Nephron progenitor cell (in vitro differentiated cells): ENCODE measurements at places on chromosomes 1 and 21.

DNA sequence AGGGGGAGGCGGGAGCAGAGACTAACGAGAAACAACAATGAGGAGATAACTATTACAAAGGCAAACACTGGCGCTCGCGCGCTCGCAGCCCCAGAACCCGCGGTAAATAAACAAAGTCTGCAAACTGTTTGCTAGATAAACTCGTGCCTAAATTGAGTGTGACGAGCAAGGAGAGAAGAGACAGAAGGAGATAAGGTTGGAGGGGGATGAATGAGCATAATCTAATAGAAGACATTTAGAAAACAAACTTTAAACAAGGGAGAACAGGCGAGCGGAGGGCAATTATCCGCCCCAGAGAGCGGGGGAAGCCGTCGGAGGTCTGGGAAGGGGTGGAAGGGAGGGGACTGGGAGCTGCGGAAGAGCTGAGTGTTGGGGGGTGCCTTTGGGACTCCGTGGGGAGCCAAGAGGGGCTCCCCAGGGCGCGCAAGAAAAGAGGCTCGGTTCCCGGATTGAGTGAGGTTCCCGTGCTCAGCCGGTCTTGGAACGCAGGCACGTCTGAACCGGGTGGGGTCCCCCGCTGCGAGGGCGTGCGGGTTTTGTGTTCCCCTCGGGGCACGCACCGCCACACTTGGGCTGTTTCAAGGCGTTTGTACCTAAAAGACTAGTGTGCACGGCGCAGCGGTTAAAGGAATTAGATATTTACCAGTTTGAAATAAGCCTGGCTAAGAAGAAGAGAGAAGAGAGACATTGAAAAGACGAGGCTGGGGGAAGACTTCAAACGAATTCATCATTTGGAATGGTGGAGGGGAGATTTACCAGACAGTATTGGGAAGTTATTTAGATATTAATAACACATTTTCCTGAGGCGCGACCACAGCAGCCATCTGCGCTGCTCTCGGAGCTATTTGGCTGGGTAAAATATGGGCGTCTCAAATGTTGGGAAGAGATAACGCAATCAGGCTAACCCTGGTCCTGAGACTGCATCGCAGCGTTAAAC is 10.6 kb downstream of the PAX7 start:
- no peak for DNase-seq

DNA sequence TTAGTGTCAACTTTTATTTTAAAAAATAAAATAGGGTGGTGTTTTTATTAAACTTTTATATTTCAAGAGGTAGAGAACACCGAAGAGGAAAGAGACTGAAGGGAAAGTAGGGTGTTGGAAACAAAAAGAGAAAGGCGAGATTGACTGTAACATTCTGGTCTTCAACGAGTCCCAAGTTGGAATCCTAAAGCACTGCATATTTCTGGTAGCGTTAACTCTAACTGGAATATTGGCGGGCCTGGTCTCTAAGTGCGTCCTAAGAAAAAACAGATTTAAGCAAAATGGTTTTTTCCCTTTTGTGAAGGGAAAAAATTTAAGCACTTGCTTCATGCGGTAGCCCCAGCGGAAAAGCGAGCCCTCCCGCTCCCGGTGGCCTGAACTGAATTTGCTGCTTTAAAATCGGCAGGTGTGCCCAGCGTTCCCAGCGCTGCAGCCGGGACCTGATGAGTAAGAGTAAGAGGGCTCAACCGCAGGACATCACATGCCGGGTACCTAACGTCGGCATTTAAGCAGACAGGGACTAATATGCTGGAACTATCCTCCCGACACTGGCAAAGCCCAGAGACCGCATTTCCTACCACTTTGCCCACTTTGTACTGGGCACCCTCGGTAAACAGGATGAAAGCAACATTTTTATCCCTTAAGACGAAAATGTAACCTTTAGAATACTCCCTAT is 30.5 kb upstream of the NFIA start:
- DNase-seq, result peak; percentile 20

DNA sequence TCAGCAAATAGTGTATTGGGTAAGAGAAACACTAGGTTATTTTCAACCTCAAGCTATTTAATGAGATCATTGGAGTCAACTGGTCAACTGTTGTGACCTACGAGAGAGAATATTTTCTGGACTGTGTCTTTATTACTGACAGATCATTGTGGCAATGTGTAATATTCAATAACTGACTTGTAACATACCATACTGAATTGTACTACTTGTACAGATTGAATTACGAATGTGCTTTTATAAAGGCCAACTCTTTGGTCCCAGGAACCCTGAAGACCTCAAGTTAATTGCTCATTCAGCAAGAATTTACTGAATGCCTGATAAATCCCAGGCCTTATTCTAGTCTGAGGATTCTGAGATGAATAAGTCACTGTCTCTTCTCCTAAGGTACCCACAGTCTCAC is 56.1 kb upstream of the CAMK1G start:
- no peak for DNase-seq

DNA sequence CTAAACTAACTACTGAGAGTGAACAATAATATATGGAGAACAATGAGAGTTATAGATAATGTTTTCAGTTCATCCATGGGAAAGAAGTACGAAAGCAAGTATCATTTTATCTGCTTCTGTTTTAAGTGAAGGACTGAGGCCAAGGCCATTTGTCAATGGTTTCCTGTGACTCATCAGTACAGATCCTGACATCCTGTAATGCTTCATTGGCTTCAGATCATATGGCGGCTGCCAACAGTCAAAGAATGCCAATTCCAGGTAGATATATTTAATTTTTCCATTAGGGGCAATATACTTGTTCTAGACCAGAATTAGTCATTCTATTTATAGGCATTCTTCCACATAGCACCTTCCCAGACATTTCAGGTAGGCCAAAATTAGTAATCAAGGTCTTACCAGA is 97.3 kb downstream of the USH2A start:
- DNase-seq, result no peak

GRCh38 chr21:41402231-41402630 is 23.8 kb upstream of the MX1 start:
- DNase-seq, result no peak

DNA sequence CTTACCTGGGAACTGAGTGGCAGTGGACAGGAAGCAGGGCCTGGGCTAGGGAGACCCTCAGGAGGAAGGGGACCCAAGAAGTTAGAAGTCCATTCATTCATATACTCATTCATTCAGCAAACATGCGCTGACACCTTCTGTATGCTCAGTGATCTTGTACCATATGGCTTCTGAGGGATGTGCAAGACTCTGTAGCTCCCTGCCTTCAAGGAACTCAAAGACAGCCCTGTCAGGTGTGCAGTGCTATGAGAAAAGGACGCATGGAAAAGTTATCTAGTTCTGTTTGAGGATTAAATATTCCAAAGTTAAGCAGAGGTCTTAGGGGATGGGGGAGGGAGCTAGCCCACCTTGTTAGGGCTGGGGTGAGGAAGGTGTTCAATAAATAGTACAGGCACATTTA is 12.5 kb downstream of the DMAP1 start:
- DNase-seq, result no peak

GRCh38 chr21:16330082-16330907 is 600.5 kb downstream of the USP25 start:
- peak; percentile 24 for DNase-seq

- DNase-seq, result no peak
Measured at GRCh38 chr1:151867765-151868411, 14.4 kb upstream of the THEM5 start.

GRCh38 chr1:54178296-54179070 is 21.3 kb downstream of the CYB5RL start:
- no peak for DNase-seq

- DNase-seq, result no peak
Measured at GRCh38 chr21:29829564-29830275, 110.1 kb downstream of the GRIK1 start.

DNA sequence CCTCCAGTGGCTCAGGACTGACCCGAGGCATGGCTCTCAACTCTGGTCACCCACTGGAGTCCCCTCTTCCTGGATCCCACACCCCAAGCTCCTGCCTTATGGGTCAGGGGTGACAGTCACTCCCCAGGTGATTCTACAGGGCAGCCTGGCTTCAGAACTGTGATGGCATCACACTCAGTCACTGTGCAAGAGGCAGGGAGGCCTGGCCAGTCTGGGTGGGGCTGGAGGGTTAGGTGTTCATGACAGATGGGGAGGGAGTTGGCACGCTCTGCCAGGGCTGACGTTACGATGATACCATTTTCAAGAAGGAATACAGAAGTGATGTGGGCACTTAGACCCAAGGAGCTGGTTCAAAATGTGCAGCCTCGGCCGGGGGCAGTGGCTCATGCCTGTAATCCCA is 25.2 kb upstream of the ABCG1 start:
- no peak for DNase-seq

GRCh38 chr1:16215882-16216753 is 3.7 kb upstream of the ARHGEF19 start:
- DNase-seq, result peak; percentile 97

- no peak for DNase-seq
Measured at GRCh38 chr1:224675590-224675989, 59.5 kb downstream of the CNIH3 start.

DNA sequence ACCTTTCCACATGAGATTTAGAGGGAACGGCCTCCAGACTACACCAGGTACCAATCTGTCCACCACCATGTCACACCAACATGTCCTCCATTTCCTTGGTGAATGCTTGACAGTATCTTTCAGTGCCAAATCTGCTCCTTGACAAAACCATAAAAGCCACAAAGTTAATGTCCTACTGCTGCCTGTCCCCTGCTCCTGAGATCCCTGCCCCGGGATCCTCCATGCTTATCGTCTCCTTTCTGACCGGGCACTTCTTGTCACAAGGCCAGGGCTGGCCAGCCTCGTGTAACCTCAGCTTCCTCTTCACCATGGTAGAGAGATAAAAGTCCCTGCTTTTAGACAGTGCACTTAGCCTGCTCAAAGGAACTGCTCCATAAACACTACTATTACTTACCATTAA is 136.2 kb downstream of the NAV1 start:
- no peak for DNase-seq

DNA sequence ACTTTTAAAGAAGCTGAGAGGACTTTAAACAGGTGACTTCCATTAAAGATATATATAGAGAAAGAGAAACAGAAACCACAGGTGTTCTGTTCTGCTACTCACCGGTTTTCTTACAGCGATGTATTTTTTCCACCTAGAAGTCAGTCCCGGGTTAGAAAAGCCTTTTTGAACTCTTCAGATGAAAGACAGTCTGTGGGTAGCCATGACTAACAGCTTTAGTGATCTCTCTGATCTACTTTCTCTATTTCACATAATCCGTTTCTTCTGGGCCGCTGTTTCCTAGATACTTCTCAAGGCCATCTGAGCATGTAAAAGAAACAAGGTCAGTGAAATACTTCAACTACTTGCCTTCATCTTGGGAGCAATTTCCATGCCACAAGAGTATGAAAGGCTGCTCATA is 25.1 kb downstream of the WDR64 start:
- no peak for DNase-seq

DNA sequence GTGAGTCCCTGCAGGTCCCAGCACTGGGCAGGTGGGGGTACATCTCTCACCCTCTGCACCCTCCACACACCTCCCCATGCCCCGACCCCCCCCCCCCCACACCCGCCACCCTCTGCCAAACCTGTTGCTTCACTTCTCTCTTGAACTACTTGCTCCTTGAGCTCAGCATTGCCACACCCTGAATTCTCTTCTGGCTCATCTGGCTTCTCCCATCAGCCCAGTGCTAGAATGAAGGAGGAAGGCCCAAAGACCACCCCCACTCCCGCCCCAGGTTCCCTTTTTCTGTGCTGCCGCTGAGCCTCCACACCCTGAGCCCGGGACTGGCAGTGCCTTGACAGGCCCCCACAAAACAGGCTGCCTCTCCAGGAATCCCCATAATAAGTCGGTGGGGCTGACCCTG is 6.4 kb upstream of the TNNI1 start:
- DNase-seq, result no peak

DNA sequence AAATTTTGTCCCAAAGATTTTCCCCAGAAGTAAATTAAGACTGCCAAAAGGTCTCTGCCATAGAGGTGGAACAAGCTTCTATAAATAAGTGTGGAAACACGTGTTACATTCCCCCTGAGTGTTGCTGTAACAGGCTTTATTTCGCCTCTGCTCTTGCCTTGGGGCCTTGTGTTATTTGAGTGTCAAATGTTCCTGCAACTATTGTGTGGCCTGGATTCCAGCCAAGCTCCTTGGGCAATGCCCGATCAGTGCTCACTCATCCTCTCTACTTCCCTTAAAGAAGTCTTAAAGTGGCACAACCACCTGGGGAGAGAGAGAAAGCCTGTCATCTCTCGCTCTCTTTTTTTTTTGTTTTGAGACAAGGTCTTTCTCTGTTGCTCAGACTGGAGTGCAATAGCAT is 156.7 kb downstream of the NR5A2 start:
- DNase-seq, result no peak

GRCh38 chr1:210400043-210400840 is 71.5 kb downstream of the HHAT start:
- peak; percentile 57 for DNase-seq

DNA sequence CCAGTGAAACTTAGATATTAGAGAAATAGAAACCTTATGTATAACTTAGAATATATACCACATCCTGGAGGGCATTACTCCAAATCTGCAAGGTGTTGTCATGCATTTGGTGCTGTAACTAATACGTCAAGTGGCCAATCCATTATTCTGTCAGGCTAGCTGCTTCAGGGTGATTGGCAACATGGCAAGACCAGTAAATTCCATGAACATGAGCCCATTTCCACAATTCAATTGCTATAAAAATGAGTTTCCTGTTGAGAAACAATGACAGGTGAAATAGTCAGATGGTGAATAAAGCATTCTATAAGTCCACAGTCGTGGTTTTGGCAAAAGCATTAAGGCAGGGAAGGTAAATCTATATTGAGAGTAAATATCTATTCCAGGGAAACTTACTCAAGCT is 566.0 kb downstream of the ADGRL2 start:
- DNase-seq, result no peak

DNA sequence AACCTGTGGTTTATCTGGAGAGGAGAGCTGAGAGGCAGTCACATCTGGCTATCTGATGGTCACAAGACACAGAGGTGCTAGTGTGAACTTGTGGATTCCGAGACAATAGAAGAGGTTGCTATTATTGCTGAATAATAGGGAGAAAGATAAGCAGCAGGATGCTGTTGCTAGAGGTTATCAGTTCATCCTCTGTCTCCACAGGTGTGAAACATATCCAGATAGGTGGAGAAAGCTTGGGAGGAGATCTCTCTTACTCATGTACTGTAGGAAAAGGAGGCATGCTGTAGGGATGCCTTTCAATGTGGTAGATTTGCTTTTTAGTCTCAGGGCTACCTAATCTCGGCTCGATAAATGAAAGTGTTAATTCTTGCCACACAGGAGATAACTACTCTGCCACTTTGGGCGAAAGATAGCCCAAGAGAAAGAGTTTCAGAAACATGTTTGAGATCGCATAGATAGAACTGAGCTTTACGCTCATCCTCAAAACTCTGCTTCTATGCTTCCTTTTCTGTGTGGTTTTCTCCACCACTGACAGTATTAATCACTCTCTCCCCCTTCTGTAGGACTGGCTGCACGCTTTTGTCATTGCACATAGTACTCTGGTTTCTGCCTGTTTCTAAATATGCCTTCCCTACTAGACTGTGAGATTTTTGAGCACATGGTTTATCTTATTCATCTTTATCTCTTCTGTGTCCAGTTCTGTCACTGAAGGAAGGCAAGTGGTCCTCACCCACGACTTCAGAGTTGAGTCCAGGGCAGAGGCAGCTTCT is 36.7 kb upstream of the PLXNA2 start:
- DNase-seq, result no peak

GRCh38 chr1:62597281-62597680 is at the start of gene ANGPTL3:
Gene ANGPTL3, plus strand, starts transcription at chr1:62597520. Its CDS starts 47 bp downstream, at chr1:62597567.
- DNase-seq, result no peak
